ENCODE measurements at places on chromosomes 3 and 15. TPM values are rescaled to one million over a fixed set of nuclear protein-coding genes. Genes with fewer than 3 reads are reported as not detected.

C3orf49 gene
- total RNA-seq: not detected

SLC22A13 gene
- total RNA-seq: 1.00 TPM

ACP3 gene
- total RNA-seq: 2.5 TPM

BUB1B gene
- 0.39 TPM for total RNA-seq

KATNBL1 gene
- total RNA-seq: 48.5 TPM

CNTN4 gene
- 3.8 TPM for total RNA-seq

APOD gene
- total RNA-seq: 362 TPM

CHRFAM7A gene
- total RNA-seq: 3.5 TPM

PPARG gene
- 349 TPM for total RNA-seq
